ENCODE measurements at places on chromosomes 2 and 18.

DNA sequence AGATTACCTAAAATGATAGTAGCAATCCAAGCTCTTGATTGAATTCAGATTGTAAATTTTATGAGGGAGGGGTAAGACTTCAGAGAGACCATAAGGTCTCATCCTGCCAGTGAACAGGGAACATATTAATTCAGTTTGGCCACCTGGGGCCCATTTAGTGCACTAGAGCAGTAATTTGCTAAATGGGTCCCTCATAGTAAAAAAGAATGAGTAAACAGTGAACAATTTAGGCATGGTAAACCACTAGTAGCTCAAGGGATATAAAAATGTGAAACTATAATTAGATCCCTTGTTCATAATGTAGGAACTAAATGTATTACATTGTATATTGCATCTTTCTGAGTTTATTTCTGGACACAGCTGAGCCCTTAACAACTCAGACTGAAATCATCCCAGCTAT, 4.9 kb upstream of the PHLPP1 start:
- DNase-seq, result peak; percentile 99

DNA sequence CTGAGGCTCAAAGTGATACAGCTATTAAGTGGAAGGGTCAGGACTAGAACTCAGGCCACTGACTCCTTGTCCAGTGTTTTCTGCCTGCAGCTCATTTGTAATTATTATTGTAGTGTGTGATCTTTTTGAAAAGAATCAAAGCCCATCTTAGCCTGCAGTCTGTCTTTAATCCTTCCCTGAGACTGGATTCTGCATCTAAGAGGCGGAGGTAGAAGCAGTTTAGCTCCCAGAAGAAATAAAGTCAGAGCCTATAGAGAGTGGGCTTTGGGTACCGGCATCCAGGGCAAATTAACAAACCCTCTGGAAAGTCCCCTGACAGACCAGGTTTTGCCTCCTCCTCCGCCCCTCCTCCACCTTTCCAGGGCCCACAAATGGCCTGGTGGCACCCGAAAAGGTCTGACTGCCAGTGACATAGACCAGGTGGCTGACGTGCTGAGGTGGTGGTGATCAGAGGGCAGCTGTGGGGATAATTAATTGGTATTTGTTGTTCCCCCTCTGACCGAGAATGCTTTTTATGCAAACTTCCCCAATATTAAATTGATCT, 2.2 kb upstream of the RAX start:
- DNase-seq, result no peak

GRCh38 chr2:208097801-208098200, 26.5 kb downstream of the CRYGD start:
- no peak for DNase-seq

GRCh38 chr2:198325359-198325758, 521.0 kb downstream of the PLCL1 start:
- DNase-seq, result no peak

- DNase-seq, result no peak
These were observed 162.6 kb upstream of the SIX3 start for GRCh38 chr2:44778671-44779476.

GRCh38 chr18:3284501-3284900, 22.6 kb downstream of the MYL12B start:
- DNase-seq, result no peak

- DNase-seq, result peak; percentile 64
These were observed 28.7 kb upstream of the RPRD1A start for GRCh38 chr18:36095936-36096519.

DNA sequence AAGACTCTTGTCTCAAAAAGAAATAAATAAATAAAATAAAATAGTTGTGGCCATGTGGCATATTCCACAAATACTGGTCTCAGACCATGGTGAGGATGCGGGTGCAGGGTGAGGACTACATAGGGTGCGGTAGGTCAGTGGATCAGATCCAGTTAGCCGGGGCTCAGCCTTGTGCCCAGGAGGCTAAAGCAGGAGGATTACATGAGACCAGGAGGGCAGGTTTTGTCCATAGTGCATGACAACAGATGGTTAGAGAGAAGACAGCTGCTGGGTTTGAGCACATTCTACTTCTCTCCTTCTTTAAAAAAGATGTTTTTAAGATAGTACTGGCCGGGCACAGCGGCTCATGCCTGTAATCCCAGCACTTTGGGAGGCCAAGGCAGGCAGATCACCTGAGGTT, 12.8 kb upstream of the PSD4 start:
- DNase-seq, result no peak

DNA sequence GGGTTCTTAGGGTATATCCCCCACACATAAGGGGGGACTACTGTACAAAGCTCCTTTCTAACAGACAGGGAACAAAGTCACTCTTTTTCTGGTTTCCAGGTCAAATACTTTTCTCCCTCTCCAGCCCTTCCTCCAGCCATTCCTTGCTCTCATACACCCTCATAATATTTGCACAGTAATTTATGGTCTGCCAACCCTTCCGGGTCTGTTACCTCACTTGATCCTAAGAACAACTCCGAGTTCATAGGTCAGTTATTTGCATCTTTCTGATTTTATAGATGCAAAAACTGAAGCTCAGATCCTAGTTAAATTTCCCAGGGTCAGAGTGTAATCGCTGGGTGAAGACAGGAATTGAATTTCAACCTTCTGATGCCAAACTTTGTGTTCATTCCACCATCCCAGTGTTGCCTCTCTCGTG, 14.8 kb upstream of the MATN3 start:
- no peak for DNase-seq

GRCh38 chr2:221124532-221125240, 447.4 kb downstream of the EPHA4 start:
- no peak for DNase-seq

DNA sequence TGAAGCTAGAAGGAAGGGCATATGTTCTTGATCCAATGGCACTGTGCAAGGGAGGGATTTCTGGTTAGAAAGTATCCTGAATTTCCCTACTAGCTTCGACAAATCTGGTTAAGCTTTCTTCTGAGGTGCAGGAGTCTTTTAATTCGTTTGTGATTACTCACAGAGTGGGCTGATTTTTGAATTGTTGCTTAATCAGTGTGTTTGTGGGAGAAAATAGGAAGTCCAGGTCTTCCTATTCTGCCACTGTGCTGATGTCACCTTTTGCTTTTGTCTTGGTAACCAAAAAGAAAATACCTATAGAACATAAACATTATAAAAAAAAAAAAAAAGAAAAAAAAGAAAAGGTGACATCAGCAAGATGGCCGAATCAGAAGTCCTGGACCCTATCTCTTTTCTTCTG, 1008.6 kb downstream of the TSN start:
- no peak for DNase-seq

- DNase-seq, result no peak
These were observed 44.1 kb downstream of the CD28 start for GRCh38 chr2:203750346-203751068.
